Gastroesophageal sphincter (tissue), 4 donors: ENCODE measurements at places on chromosomes 5 and 9.

GRCh38 chr5:61277190-61277589 is 54.9 kb upstream of the ZSWIM6 start:
- no peak overlapping the region for H3K4me3 ChIP-seq
- peaks cover 34% of the 10 kb centered on the region for H3K4me1 ChIP-seq
- H3K27me3 ChIP-seq, result no peaks in the 10 kb centered on the region
- no peaks in the 10 kb centered on the region for H3K36me3 ChIP-seq
- H3K27ac ChIP-seq, result no peak overlapping the region

DNA sequence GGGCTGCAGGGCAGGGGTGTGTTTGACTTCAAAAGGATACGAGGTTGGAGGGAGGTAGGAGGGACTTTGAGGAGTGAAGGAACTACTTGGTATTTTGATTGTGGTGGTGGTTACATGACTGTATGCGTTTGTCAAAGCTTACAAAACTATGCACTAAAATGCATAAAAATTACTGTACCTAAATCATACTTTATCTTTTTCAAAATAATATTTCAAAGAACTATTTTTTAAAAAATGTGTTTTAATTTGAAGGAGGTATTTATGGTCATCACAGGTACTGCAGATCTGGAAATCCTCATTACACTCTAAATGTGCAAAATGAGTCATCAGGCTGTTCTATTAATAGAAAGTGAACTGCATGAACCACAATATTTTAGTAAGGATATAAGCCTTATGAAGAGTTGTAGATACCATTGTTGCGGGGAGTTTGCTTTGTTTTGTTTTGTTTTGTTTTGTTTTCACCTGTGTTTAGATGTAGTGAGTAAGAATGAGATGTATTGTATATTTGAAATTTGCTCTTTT is 116.9 kb downstream of the ARRDC3 start:
- no peaks in the 10 kb centered on the region for H3K27me3 ChIP-seq
- H3K27ac ChIP-seq, result no peak overlapping the region
- H3K4me3 ChIP-seq, result no peak overlapping the region
- H3K36me3 ChIP-seq, result no peaks in the 10 kb centered on the region
- H3K4me1 ChIP-seq, result peaks cover 3% of the 10 kb centered on the region
- peak; percentile 71 for ATAC-seq

DNA sequence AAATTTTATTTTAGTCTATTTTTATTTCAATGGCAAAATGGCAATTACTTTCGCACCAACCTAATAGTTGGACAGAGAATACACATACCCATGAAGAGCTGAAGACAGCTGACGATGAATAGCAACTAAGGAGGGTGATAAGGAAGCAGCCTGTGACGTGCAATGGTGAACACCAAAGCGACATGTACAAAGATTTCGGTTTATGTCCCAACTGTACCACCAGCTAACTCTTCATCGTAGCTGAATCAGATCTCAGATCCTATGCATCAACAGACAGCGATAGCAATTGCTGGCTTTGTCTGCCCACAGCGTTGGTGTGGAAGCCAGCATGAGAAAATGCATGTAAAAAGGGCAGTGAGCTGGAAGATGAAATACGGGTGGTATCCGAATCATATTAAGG is 130.6 kb upstream of the ANKH start:
- ATAC-seq, result no peak
- no peaks in the 10 kb centered on the region for H3K27me3 ChIP-seq
- no peaks in the 10 kb centered on the region for H3K4me1 ChIP-seq
- no peak overlapping the region for H3K4me3 ChIP-seq
- H3K36me3 ChIP-seq, result no peaks in the 10 kb centered on the region

DNA sequence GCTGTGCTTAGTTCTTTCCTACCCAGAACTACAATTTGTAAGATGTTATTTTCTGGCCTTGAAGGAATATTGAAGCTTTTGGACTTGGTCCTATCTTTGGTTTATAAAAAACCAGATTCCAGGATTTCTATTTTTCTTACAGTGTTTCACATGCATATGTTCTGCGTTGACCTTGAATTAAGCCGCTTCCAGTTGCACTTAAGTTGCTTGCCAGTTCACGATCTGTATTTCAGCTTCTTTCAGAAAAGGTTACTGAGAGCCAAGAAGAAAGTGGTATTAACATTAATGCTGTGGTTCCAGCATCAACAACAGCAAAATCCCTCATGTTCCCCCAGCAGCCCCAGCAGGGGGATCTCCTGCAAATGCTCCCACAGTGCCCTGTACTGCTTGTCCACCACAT is 156.4 kb upstream of the ADAMTS16 start:
- ATAC-seq, result no peak
- no peaks in the 10 kb centered on the region for H3K4me1 ChIP-seq
- no peaks in the 10 kb centered on the region for H3K27me3 ChIP-seq
- no peaks in the 10 kb centered on the region for H3K36me3 ChIP-seq

DNA sequence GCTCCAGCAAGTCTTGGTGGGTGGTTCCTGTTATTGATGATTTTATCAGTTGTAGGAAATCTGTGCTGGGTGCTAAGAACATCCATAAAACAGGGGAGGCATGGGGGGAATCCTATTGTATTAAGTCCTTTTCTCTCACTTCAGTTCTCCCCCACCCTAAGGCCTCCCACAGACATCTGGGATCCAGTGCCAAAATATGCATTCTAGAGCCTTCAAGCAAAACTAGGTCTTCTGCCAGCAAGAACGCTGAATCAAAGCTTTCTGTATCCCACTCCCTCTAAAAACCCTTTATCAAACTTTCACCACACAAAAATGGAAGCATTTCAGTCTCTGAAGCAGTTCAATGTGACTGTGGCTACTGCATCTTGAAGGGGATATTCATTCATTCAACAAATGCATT is 281.9 kb downstream of the GAS1 start:
- H3K36me3 ChIP-seq, result no peaks in the 10 kb centered on the region
- no peaks in the 10 kb centered on the region for H3K4me1 ChIP-seq
- H3K27me3 ChIP-seq, result no peaks in the 10 kb centered on the region
- no peak overlapping the region for H3K4me3 ChIP-seq
- ATAC-seq, result no peak

DNA sequence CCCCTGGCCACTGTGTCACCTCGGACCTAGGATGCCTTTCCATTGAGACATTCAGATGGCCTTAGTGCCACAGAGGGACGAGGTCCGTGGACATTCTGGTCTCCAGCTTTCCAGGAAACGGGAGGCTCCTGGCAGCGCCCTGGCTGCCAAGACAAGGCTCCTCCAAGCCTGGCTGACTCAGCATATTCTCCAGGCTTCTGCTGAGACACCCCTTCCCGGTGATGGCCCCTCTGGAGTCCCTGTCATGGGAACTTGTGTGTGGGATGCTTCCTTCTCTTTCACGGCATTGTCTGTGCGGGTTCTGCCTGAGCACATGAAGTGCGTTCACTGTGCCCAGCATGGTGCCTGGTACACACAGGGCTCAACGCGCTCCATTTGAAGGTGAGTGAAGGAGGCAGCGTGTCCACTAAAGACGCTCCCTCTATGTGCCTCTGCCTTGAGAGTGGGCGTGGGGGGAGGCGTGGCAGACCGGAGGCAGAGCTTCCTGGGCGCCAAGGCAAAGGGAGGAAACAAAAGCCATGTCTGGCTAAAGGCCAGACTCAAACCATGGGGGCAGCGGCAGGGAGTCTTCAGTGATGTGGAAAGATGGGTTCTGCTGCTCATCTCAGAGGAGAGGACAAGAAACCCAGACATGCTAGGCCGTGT is 46.4 kb upstream of the PRRC2B start:
- no peaks in the 10 kb centered on the region for H3K36me3 ChIP-seq
- H3K27me3 ChIP-seq, result peaks cover 7% of the 10 kb centered on the region
- no peaks in the 10 kb centered on the region for H3K4me1 ChIP-seq

DNA sequence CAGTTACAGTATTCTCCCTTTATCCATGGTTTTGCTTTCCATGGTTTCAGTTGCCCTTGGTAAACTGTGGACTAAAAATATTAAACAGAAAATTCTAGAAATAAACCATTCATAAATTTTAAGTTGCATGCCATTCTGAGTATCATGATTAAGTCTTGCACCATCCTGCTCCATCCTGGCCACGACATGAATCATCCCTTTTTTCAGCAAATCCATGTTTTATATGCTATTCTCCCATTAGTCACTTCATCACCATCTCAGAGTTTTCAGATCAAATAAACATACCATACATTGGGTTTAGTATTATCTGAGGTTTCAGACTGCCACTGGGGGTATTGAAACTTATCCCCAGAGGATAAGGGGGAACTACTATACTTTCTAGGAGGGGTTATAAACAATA is 234.4 kb upstream of the ATP10B start:
- H3K4me1 ChIP-seq, result no peaks in the 10 kb centered on the region
- H3K27ac ChIP-seq, result no peak overlapping the region
- H3K36me3 ChIP-seq, result no peaks in the 10 kb centered on the region
- H3K27me3 ChIP-seq, result no peaks in the 10 kb centered on the region

DNA sequence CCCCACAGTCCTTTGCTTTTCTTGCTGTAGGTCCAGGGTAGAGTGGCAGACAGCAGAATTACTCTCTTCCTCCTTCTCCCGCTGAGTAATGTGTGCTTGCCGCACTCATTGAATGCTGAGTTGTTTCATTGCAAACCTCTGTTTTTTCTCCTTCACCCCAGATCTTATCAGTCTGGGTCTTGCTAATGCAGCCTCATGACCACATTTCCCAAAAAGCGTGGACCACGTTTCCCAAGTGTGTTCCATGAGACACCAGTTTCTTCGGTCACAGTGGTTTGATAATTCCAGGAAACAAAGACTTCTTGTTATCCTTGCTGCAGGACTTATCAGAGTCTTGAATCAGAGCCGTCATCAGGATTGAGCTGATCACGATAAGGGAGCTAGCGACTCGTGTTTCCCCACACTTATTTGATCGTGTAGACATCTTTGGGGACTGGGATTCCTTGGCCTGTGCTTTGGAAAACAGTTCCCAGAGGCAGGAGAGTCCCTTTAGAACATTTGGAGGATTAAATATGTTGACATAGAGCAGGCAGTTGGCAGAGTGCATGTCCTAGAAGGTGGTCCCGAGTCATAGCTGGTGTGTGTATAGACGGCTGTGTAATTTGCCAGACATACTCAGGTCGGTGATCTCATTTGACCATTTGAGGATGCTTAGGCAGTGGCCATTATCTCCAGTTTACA is 4.4 kb downstream of the LRRC8A start:
- H3K27ac ChIP-seq, result no peak overlapping the region
- no peak overlapping the region for H3K4me3 ChIP-seq
- ATAC-seq, result no peak
- peaks cover 58% of the 10 kb centered on the region for H3K36me3 ChIP-seq
- peaks cover 86% of the 10 kb centered on the region for H3K4me1 ChIP-seq
- H3K27me3 ChIP-seq, result no peaks in the 10 kb centered on the region

GRCh38 chr9:68492806-68493205 is 47.9 kb downstream of the TMEM252 start:
- ATAC-seq, result no peak
- H3K4me1 ChIP-seq, result peaks cover 29% of the 10 kb centered on the region
- peak overlapping the region; percentile 87 for H3K27ac ChIP-seq
- H3K4me3 ChIP-seq, result no peak overlapping the region

GRCh38 chr5:8906303-8906967 is 639.4 kb downstream of the SEMA5A start:
- no peaks in the 10 kb centered on the region for H3K27me3 ChIP-seq
- no peaks in the 10 kb centered on the region for H3K4me1 ChIP-seq
- no peak overlapping the region for H3K27ac ChIP-seq
- ATAC-seq, result no peak
- no peaks in the 10 kb centered on the region for H3K36me3 ChIP-seq

DNA sequence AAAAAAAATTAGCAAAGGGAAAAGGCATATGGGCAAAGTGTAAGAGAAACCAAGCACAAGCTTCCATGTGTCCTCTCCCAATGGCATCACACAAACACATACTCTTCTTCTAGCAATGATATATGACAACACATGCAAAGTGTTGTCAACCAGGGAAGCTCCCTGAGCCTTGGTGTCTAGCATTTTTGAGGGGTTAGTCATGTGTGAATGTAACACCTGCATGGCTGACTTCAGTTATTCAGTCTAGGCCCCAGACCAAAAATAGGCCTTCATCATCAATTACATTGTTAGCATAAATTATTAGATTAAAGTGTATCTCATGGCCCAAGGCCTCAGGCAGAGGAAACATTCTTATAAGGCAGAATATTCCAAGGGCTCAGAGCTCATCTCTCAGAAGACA is 450.0 kb downstream of the TLE1 start:
- no peak overlapping the region for H3K4me3 ChIP-seq
- H3K36me3 ChIP-seq, result no peaks in the 10 kb centered on the region
- H3K4me1 ChIP-seq, result no peaks in the 10 kb centered on the region

DNA sequence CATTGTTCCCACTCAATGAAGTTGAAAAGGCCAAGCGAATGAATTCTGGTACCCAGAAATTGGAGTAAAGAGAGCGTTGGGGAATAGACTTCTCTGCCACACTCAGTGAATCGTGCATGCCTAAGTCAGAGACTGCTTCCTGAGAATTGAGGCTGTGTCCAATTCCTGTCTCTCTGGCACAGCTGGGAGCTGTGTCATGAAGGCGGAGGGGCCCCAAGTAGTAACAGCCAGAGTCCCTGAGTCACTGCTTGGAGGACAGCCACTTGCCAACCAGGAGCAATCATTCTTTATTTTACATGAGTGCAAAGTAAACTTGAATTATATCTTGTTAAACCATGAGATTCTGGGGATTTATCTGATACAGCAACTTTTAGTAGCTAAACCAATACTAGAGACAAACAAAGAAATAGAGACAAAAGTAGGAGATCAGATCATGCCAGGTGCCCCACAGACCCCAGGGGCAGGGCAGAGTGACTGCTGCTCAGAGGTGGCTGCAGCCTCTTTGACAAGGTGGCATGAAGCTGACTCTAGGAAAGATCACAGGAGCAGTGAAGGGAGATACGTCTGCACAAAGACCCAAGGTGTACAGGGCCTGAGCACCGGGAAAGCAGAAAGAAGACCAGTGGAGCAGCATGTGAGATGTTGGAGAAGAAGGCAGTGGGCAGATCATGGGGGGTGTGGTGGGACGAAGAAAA is 246.0 kb downstream of the GADD45G start:
- no peaks in the 10 kb centered on the region for H3K27me3 ChIP-seq
- no peak overlapping the region for H3K4me3 ChIP-seq
- ATAC-seq, result peak; percentile 60
- H3K27ac ChIP-seq, result no peak overlapping the region
- no peaks in the 10 kb centered on the region for H3K4me1 ChIP-seq

DNA sequence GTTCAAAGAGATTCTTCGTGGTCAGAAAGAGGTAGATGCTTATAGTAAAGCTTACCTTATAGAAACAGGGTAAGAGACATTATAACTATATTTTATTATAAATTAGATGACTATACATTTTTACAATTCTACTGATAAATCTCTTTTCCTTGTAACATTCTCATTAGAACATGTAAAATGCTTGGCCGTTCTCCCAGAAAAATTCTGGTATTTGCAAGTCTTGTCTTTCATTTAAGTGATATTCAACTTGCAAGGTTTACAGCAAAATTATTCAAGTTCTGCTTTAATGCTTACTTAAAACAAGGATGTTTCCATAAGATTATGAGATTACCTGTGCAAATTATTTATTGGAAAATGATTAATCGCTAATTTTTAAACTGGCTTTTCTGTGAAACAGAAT is 41.3 kb upstream of the CDH18 start:
- no peaks in the 10 kb centered on the region for H3K36me3 ChIP-seq
- no peak overlapping the region for H3K4me3 ChIP-seq
- ATAC-seq, result no peak
- no peaks in the 10 kb centered on the region for H3K27me3 ChIP-seq
- H3K4me1 ChIP-seq, result no peaks in the 10 kb centered on the region
- no peak overlapping the region for H3K27ac ChIP-seq

GRCh38 chr5:134133188-134133994 is 18.9 kb downstream of the TCF7 start:
- no peak overlapping the region for H3K4me3 ChIP-seq
- ATAC-seq, result no peak
- H3K4me1 ChIP-seq, result peaks cover 2% of the 10 kb centered on the region
